ENCODE measurements at places on chromosomes 5 and 9.

GRCh38 chr5:90866333-90866732, 307.7 kb downstream of the ADGRV1 start:
- DNase-seq, result peak; percentile 53

- no peak for DNase-seq
These were observed 48.1 kb downstream of the EPB41L4B start for GRCh38 chr9:109272745-109273144.

DNA sequence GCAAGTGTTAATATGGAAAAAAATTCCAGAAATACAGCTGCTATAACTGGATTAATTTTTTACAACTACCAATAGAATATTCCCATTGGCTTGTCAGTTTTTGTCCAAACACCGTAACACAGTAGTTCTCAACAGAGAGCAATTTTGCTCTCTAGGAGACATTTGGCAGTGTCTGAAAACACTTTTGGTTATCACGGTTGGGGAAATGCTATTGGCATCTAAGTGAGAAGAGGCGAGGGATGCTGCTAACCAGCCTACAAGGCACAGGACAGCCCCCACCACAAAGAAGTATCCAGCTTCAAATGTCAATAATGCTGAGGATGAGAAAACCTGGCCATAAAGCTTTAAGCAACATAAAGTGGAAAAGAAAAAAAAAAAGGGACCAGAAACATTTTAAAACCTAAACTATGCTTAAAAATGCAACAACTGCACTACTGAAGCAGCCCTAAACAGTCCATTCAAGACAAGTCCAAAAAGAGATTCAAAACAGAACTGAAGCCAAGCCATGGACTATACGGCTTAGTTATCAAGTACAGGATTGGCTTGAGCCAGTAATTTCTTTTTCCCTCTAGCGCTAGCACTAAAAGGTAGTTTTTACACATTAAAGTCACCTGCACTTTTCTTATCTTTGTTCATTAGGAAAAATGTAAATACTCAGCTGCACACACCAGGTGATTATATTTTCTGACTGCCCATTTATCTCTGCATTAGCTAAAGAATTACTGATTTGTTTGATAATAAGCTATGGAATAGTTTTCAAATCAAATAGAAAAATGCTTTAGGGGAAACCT, 83.9 kb downstream of the NR3C1 start:
- DNase-seq, result no peak

DNA sequence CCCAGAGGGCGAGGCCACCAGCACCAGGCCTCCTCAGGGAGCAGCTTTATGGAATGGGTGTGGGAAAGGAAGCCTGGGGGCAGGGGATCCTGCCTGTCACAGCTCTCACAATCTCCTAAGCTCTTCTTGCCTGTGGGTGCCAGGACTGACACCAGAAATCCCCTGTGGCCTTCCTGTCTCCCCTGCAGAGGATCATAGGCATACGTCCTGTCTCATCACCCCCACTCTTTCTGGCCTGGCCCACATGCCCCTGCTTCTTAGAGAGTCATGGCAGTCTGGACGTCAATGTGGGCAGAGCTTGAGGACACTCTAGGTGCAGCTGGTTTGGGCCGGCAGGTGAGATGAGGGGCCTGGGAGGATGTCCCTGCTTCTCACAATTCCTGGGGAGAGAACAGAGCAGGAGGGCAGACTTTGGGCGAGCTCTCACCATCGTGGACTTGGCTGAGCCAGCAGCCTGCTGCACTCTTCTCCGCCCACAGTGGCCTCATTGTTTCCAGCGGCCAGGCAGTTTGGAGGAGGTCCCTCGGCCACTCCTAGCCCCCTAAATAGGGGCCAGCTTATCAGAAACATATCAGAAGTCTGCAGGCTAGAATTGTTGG, 67.3 kb upstream of the ZFR start:
- no peak for DNase-seq

DNA sequence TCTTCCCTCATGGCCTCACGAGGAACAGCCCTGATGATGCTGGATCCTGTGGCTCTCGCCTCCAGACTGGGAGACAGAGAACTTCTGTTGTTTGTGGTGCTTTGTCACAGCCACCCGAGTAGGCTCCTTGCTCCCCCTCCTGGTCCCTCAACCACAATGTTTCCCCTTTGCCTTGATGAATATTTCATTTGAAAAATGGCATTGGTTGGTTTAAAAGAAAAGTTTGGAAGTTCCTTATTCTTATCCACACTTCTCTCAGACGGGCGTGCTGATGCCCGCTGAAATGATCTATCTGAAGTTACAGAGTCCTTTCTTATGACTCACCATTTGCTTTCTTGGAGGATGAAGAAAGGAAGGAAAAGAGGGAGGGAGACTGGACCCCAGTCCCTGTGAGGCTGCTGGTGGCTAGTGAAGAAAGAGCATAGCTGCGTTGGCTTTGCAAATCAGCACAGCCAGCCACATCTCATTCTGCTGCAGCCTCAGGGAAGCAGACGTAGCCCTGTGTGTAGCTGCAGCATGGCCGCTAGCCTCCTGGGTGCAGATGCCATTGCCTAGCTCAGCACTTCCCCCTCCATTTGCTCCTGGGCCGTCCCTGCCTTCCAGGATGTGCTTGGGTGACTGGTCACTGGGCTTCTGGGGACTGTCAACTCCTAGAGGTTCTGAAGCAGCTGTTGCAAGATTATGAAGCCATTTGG, 185.9 kb downstream of the ERCC6L2 start:
- DNase-seq, result no peak

DNA sequence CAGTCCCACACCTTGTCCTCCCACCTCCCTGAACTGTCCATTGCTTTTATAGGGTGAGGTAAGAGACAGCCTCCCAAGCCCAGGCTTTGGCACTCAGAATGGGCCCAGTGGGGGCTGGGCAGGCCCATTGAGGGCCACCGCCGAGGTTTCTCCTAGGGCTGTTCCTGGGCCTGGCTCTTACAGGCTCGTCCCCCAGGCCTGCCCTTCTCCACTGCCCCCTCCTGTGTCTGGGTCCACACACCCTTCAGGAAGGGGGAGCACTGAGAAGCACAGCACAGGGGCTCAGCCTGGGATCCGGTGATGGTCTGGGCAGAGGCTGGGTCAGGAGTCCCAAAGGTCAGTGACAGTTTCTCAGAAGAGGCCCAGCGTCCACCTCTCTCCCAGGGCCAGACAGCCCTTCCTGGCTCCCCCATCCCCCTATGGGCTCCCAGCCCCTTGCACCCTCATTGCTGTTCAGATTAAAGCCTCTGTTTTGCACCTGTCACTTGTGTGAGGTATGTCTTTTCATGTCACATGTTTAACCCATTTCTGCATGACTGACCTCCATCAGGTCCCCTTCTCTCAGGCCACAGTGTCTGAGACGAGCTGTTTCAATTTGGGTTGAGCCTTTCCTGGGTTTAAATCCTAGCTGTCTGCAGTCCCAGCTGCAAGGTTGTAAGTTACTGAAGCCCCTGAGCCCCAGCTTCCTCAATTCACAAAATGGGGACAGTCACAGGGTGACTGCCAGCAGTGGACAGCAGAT, 29.4 kb downstream of the IER5L start:
- DNase-seq, result no peak

DNA sequence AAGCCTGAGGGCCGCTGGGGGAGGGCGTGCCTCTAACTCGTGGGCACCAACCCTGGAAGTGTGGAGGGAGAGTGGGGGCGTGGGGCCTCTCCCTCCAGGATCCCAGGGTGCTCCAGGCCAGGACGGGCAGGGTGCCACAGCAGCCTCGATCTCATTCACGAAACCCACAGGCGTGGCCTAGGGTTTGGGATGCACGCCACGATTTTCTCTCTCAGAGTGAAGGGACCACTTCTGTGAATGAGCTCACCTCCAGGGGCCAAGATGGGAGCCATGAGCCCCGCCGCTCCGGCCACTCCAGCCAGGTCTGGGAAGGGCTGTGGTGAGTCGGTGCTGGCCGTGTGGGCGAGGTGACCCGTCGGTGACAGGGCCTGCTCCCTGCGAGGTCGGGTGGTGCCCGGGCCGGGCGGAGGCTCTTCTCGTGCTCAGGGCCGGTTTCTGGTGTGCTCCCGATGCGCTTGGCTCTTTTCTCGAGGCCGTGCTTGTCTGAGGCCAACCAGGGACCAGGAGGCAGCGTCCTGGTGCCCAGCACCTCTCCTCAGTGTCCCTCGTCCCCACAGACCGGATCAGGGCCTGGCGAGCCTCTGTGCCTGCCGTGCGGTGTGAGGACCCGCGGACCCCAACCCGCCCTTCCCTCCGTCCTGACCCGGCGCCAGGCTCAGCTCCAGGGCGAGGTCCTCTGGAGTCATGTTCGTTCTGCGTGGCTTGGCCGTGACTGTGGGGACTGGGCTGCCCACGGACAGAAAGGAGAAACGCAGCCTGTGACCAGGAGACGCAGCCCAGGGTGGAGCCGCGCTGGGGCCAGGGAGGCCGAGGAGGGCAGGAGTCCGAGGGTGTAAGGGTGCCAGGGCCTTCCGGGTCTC, 31.0 kb downstream of the TPPP start:
- DNase-seq, result no peak

DNA sequence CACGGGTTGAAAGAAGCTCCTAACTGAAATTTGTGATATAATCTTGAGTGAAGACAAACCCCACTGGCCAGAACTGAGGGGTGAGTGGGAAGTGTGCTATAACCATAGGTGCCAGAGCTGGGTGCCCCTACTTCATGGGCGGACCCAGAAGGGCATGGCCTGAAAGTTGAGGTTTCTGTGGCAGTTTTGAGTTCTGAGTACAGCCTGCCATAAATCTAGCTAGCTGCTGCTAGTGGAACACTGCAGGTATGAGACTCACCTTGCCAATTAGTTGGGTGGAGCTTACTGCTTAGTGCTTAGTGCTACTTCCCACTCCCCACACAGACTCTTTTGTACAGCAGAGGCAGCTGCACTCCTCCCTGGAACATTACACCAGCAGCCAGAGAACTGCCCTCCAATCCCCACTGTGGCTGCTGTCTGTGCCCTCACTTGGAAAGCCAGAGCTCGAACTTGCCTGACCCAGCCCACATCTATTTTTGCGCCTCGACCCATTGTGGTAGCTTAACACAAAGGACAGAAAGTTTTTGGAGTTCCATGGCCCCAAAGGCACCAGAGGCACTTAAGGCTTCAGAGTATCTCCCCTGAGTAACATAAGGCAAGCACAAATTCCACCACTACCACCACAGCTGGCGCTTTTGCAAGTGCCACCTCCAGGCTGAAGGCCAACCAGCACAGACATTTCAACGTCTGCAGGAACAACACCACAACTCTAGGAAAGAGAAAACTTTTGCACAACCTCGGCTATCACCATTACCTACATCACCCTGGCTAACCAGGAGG, 27.1 kb upstream of the PTGER4 start:
- no peak for DNase-seq

GRCh38 chr9:2928411-2928810, 84.5 kb upstream of the PUM3 start:
- DNase-seq, result peak; percentile 5

- no peak for DNase-seq
These were observed 29.5 kb downstream of the SEMA4D start for GRCh38 chr9:89468281-89468960.

- no peak for DNase-seq
These were observed 6.3 kb downstream of the GPR21 start for GRCh38 chr9:123039617-123040219.

DNA sequence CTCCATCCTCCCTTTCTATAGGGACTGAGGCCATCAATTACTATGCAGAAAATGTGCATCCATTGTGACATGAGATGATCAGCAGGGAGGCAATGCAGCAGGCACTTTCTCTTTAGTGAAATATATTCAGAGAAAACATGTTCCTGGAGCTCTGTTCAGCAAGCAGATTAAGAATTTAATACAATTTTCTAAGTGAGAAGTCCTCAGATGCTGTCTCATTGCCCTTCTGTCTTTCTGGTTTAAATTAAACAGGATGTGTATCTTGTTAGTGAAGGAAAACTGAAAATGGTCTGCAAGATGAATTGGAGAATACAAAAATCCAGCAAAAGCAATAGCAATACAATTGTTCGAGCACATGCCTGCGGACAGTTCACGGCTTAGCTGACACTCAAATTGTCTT, 445.8 kb upstream of the RIOK2 start:
- no peak for DNase-seq

GRCh38 chr5:82359272-82359671, 81.1 kb upstream of the RPS23 start:
- no peak for DNase-seq

GRCh38 chr5:35136386-35136785, 88.6 kb upstream of the AGXT2 start:
- no peak for DNase-seq

- DNase-seq, result no peak
These were observed 257.7 kb downstream of the IRX1 start for GRCh38 chr5:3853362-3853761.

DNA sequence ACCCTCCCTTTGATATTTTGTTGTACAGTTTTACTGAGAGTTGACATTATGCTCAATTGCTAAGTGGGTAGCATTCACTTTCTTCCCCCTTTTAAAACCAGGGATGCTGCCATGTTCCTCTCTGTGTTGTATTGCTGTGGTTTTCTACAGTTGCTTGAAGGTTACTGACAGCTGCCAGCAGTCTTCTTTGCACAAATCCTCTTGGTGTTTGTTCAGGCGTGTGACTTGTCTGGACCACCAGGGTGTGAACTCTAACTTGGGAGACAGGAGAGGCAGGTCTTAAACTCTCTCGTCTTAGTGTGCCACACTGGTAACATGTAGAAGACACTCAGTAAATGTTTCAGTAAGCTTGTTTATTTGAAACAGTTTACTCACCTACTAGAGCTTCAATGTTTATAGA, 25.1 kb downstream of the SLC44A1 start:
- no peak for DNase-seq

DNA sequence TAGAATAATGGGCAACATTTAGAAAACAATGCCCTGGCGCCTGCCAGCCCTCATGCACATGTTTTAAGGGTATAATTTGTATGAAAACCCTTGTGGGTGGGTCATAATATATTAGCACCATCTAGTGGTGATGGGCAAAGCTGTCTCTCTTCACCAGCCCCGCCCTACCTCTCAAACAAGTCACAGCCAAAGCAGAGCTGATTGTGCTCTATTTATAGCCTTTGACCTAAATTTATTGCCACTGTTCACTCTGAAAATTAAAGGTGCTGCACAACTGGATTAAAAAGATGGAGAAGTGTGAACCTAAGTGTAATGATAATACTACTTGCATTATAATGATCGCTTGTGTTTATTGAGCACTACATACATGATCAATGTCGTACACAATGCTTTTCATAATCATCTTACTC, 131.9 kb upstream of the ANKH start:
- DNase-seq, result peak; percentile 93

DNA sequence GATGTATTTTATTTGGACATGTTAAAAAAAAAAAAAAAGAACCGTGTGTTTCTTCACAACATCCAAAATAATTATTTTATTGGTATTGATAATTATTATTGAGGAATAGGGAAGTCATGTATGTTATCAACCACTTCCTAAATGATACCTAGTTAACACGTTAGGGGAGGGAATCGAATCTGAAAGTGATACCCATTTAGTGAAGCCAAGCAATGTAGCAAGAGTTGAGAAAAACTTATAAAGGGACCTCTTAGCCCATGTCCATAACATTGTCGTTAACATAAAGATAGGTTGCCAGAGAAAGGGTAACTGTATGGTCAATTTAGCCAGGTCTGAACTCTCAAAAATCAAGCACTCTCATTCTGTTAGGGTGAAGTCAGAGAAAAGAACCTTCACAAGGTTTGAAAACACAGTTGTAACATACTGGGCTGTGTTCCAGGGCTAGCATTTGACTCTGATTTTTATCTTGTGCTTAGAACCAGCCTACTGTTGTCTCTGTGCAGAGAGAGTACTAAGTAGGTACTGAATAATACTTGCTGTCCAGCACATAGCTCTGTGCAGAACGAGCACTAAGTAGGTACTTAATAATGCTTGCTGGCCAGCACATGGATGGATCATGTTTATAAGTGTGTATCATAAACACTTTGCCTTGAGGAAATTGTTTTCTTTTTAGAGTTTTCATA, 60.4 kb downstream of the GHR start:
- no peak for DNase-seq

- DNase-seq, result no peak
These were observed 16.3 kb upstream of the NPM1 start for GRCh38 chr5:171371326-171371725.

All from NCI-H1694 treated with DMSO at 0.1 percent for 48 hours (cell line).